ENCODE measurements at places on chromosomes 1 and 21.

- no peak for DNase-seq
Observed at GRCh38 chr1:184838504-184838951, 83.9 kb upstream of the EDEM3 start.

DNA sequence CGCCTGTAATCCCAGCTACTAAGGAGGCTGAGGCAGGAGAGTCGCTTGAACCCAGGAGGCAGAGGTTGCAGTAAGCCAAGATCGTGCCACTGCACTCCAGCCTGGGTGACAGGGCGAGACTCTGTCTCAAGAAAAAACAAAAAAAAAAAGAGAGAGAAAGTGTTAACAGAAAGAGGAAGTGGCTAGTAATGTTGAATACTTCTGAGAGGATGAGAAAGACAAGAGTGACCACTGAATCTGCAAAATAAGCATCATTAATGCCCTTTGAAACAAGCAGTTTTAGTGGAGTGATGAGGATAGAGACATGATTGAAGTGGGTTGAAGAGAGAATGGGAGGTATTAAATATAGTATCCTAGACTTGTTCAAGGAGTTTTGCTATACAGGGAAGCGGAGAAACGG lies 11.7 kb downstream of the MPZ start:
- DNase-seq: no peak

DNA sequence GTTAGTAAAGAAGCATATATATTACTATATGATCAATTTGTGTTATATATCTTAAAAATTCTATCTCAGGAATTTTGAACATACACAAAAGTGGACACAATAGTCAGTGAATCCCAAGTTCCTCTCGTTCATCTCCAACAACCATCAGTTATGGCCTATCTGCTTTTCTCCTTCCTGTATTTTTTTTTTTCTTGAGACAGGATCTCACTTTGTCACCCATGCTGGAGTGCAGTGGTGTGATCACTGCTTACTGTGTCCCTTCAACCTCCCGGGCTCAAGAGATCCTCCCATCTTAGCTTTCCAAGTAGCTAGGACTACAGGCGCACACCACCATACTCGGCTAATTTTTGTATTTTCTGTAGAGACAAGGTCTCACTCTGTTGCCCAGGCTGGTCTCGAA lies 9.4 kb downstream of the SPEN start:
- DNase-seq: no peak

DNA sequence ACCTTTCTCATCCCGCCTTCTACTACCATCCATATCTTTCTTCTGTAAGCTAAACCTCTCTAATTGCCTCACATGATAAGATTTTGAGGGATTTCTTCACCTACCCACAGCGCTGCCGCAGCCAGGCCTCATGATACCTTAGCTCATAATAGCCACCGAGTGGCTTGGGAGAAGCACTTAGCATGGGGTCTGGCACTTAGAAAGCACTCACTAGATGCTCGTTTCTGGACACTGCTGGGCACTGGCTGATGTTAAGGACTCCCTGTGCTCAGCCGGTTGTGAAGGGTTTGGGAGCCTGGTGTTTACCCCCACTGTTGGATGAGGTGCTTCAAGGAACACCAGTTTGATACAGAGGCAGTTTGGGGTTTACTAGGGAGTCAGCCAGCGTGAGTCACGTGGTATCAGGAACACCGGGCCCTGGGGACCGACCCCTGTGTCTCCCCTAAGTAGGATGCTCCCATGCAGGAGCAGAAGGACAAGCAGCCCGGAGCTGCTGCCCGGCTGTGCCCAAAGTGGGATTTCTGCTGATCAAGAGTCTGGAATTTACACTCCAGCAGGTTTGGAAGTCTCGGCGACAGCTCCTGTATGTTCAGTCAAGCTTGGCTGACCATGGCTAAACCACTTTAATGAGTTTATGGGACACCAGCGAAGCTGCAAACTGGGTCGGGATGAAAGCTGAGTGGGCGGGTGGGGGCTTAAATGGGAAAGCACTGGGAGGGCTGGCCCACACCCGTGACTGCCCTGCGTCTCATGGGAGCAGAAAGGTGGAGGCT lies 63.3 kb downstream of the GALNT2 start:
- no peak for DNase-seq

DNA sequence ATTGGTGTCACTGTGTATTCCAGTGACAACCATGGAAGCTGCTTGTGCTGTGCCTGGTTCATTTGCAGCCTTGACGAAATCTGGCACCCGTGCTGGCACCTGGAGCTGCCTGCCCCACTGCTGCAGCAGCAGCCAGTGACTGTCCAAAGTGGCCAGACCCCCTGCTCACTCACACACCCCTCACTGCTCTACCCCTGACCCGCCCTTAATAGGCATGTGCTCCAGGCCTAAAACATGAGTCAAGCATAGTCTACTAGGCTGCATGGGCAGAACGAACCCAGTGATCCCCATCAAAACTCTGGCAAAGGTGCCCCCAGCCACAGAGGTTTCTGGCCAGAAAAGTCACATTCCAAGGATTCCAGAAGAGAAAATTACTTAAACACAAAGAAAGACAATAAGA lies 7.7 kb downstream of the PRAMEF1 start:
- DNase-seq: no peak

All from activated CD8-positive, alpha-beta memory T cell treated with anti-CD3 and anti-CD28 coated beads for 4 hours (primary cell).